ENCODE measurements at places on chromosomes 7 and 10.

- no peak for DNase-seq
Observed at GRCh38 chr7:31724696-31725095, 37.7 kb downstream of the PPP1R17 start.

DNA sequence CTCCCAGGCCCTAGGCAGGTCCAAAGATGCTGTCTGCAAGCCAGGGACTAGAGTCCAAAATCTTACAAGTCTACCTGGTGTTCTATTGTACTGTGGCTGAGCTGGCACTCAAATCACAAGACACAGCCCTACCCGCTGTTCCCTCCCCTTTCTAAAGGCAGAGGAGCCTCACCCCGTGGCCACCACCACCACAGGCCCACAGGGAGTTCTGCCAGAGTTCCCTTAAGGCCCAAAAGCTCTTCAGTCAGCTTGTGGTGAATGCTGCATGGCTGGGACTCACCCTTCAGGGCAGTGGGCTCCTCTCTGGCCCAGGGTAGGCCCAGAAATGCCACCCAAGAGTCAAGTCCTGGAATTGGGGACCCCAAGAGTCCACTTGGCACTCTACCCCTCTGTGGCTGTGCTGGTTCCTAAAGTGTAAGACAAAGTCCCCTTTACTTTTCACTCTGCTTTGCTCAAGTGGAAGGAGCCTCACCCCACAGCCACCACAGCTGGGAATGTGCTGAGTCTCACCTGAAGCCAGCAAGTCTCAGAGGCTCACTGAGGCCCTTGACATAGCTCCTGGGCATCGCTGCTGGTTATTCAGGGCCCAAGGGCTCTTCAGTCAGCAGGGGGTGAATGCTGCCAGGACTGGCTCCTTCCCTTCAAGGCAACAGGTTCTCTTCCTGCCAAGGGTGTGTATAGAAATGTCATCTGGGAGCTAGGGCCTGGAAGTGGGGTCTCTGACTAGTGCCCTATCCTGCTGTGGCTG, 48.8 kb upstream of the PSAP start:
- DNase-seq, result no peak

DNA sequence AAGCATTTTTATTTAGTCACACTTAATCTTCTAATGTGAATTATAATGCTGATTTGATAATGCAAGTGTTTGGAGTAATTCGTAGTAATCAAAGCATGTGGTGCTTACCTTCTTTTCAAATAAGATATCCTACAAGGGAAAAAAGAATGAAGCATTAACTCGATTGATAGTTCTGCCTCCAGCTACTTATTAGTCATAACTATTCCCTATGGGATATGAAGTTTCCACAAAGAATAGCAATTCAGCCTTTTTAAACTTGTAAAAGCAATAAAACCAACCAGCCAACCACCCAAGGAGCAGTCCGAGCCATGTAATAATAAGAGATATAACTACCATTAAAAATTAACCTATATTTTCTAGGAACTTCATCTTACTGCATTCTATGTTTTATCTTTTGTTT, 11.6 kb downstream of the COL28A1 start:
- no peak for DNase-seq

GRCh38 chr10:89362929-89363328, 14.9 kb upstream of the IFIT1B start:
- no peak for DNase-seq

DNA sequence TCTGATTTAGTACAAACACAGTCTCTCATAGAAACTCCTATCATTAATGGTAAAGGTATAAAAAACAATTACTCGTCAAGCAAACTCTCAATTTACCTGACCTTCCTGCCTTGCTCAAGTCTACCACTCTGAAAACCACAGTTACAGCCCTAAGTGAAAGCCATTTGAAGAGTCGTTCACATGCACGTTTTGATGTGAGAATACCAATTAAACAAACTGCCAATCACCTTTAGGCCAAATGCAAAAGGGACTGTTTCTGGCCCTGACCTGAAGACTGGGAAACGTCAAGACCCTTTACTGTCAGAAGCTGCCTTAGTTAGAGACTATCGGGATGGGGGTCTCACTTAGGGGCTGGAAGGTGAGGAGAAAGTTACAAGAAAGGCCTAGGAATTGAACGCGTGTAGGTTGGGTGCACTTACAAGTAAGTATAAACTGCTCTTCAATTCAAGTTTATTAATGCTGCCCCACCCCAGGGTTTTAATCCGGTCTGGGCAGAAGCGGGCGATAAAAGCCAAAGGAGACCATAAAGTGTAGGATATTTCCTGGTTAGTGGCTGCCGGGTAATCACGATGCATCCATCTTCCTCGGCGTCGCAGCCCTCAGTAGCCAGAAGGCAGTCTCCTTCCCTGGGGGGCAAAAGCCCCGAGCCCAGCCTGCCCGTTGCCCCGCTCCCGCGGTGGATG, 935 bp downstream of the TM9SF3 start:
- no peak for DNase-seq

DNA sequence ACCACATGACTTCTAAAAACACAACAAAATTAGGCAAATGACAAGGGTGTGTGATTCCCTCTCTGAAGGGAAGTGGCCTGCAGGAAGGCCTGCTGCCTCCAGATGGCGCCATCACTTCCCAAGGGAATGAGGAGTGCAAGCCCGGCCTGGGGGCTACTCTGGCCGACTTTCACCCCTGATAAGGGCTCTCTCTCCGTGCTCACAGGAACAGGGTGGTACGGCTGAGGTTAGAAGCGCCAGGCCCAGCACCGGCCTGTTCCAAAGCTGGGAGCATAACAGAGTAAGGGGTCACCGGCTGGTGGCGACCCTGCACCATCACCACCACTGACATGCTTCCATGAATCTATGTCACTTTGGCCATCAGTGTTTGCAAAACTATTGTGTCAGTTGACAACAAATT, 13.1 kb downstream of the RBP3 start:
- DNase-seq, result no peak

DNA sequence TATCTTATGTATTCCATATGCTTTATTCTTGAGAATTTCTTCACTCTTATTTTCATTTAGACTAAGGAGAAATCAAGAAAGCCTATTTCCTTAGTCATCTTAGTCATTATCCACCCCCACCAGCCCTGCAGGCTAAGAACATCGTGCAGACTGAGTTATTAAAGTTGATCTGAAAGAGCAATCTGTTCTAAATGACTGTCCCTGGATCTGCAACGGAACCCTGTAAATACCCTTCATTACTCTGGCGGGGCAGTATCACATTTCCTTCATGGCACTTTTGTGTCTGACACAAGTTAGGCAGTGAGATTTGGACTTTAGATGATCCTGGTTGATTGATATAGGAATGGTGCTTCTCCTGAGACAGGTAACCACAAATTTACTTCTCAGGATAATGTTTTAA, 3.5 kb upstream of the MYPN start:
- DNase-seq, result no peak

GRCh38 chr10:98649170-98649569, 202.4 kb upstream of the HPS1 start:
- DNase-seq, result no peak

DNA sequence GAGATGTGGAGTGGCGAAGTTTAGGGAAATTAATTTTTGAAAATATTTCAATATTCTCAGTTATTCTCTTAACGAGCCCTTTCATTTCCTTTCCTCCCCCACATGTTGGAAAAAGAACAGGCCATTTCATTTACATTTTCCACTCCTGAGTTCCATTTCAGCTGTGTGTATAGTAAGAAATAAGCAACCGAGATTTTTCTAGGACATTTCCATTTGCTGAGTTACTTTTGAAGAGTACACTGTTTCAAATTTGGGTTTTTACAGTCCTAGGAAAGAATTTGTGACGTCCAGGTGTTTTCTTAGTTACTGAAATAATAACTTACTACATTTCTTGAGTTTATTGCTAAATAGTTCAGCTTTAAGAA, 1.2 kb downstream of the SEPTIN7 start:
- DNase-seq, result no peak

- DNase-seq, result no peak
Observed at GRCh38 chr7:27554826-27555225, 107.9 kb downstream of the HIBADH start.

DNA sequence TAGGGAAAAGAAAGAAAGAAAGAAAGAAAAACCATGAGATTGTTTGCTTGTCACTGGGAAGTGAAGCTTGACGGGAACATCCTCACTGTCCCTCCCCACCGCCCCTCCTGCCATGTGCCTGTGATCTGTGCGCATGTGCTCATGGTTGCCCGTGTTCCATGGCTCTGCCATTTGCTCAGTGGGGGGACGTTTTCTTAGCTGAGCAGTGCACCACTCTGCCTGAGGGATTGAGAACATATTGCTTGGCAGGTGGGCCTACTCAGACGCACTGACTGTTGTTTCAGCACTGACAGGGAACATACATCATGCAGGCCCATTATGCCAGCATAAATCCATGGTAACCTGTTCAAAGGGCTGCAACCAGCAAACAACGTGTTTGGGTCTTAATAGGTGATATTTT, 747.9 kb upstream of the GALNT17 start:
- no peak for DNase-seq

Measured in non-pigmented ciliary epithelial cell (primary cell).